Stimulated activated CD8-positive, alpha-beta memory T cell treated with anti-CD3 and anti-CD28 coated beads, Interleukin-7, amount 100 ng/mL, for 1 hour (primary cell): ENCODE measurements at places on chromosomes 11 and 22.

GRCh38 chr11:3914805-3915204 is 59.3 kb downstream of the STIM1 start:
- DNase-seq, result no peak

DNA sequence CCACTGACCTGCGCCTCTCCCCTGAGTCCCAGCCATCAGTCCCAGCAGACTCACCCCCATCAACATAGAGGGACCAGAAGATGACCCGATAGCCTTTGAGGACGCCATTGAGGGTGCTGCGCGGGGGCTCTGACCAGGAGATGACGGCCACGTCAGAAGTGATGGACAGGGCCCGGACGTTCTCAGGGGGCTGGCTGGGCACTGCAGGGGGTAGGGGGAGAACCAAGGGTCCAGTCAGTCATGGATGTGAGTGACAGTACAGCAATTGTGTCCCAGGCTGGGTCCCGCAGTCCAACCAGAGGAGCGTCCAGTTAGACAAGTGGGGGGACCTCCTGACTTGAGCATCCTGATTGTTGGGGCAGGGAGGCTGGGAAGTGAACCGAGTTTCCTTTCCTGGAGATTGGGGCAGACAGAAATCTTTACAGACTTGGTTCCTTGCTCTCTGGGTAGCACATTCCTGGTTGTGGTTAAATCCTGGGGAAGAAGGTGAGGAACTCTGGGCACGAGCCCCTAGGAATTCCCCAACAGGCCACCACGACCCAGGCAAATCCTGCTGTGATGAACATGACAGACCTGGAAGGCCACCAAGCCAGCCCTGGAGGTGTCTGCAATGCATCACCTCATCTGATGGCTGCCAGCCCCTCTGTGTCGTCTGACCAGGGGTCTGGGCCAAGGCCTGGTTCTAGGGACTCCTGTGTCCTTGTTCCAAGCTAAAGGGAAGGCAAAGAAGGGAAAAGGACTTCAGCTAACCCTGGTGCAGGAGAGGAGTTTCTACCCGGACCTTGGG is 133.9 kb downstream of the CEP164 start:
- no peak for DNase-seq

DNA sequence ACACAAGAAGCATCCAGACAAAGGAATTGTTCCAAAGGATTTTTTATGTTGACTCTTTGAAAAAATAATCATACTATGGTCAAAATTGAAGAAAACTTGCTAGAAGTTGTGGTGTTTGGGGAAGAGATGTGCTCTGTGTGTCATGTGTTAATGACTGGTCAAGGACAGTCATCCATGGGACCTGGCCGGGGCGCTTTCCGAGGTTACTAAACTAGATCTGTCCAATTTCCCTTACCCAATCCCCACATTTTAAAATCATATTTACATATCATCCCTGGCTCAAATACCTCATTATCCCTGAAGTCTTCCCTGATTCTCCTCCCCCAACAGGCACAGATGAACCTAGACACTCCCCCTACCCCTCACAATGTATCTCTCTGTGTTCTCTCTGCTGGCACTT is 289.4 kb downstream of the TENM4 start:
- no peak for DNase-seq

GRCh38 chr11:111205632-111206385 is 39.7 kb upstream of the POU2AF2 start:
- no peak for DNase-seq

- no peak for DNase-seq
These were observed 33.2 kb downstream of the TOLLIP start for GRCh38 chr11:1276041-1276790.

DNA sequence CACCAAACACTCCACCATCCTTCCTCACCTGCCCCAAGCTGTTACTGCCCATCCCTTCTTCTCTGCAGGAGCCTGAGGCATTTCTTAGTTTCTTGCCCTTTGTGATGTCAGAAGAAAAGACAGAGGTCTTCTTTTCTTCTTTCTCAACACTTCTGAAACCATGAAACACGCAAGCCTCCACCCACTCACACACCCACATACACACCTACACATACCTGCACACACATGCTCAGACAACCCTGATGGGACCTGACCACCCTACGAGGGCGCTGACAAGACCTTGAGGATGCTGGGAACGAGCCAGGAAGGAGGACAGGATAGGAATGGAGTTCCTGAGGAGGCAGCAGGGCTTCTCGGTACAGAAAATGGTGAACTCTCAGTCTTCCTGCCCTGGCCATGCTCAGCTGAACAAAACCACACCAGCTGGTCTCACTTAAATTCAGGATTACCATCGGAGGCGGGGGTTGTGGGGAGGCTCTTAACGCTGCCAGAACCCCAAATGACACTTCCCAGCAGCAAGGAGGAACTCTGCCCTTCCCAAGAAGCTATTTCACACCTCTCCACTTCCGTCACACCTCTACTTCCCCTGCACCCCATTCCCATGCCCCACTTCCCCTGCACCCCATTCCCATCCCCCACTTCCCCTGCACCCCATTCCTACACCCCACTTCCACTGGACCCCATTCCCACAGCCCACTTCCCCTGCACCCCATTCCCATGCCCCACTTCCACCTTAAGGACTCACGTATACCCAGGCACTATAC is 41.0 kb downstream of the CSF2RB start:
- no peak for DNase-seq

GRCh38 chr22:26851125-26851524 is 193.7 kb downstream of the MIAT start:
- DNase-seq, result no peak

DNA sequence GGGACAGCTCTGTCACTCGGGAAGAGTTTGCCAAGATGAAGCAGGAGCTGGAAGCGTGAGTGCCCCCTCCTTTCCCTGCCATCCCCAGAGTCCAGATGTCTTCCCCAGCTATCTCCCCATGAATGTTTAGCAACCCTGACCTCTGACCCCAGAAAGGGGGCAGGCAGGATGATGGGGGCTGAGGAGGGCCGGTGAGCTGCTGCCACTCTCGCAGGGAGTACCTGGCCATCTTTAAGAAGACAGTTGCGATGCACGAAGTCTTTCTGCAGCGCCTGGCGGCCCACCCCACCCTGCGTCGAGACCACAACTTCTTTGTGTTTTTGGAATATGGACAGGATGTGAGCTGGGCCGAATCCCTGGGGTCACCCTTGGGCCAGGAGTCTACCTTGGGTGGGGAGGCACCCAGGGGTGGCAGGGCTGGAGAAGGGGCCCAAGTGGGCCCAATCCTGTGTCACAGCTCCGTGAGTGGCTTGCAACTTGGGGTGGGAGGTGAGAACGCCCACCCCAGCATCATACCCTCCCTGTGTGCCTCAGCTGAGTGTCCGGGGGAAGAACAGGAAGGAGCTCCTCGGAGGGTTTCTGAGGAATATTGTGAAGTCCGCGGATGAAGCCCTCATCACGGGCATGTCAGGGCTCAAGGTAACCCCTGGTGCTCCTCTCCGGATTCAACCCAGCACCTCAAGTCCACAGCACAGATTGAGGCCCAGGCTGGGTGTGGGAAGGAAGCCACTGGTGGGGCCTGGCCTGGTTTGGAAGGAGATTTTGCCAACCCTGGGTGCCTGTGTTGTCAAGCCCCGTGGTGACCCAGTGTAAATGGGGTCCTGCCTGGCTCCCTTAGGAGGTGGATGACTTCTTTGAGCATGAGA is 7.5 kb downstream of the CFL1 start:
- DNase-seq, result no peak

DNA sequence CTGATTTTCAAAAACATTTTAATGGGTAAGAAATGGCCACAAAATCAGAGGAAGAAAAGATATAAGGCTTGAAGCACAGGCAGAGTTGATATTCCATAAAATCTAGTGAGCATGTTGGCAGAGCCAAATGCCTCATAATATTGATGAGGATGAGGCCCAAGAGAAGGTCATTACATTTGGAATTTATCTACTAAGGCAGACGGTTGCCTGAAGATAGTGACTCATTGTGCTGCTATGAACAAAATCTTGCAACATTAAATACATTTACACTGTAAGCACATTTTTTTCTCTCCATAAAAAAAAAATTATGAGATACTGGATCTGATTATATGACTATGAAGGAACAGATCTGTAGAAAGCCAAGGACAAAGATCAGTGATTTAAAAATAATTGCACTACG is 881.4 kb upstream of the CHORDC1 start:
- no peak for DNase-seq

DNA sequence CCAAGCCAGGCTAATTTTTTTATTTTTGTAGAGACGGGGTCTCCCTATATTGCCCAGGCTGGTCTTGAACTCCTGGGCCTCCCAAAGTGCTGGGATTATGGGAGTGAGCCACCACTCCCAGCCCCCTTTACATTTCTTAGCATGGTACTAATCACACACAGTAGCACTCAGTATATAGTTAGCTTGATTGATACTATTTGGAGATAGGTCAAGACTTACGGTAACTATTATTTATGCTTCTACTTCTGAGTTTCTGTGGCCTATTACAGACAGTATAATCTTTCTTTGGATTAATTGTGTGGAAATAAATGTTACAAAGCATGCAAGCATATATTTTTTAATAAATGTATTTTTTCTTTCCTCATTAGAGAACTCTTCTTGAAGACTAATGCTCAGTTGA is 192.2 kb downstream of the UVRAG start:
- DNase-seq, result no peak

GRCh38 chr11:7486781-7487140 is 1.5 kb downstream of the OLFML1 start:
- no peak for DNase-seq

DNA sequence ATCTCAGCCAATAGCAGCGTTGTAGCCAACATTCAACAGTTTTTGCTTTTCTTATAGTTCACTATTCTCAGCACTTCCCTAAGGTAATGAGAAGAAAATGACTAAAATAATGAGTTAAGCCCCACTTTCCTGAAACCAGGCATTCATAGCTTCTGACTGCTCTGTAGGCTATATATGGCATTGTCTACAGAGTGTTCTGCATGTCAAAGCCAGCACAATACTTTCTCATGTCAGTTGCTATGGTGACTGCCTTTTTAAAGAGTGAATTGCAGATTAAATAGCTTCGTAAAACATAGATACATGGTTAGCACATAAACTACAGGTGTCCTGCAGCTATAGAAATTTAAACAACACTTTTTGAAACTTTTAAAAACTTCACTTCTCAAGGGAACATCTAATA is 1256.1 kb upstream of the CNTN5 start:
- DNase-seq, result no peak

- DNase-seq, result no peak
These were observed 19.1 kb downstream of the SPECC1L start for GRCh38 chr22:24289741-24290163.

DNA sequence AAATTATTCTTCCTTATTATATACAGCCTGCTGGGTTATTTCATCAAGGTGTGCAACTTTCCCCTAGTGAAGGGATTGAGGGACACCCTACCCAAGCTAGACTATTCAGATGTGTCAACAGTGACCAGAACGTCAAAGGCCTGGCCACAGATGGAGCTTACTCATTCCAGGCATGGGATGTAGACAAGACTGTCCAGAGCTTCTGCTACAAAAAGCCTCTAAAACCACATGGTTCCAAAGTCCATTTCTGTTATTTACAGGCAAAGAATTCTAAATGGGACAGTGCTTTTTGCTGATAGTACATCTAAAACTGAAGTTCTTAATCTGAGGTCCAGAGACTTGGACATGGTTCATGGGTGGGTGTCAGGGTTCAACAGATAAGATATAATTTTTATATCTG is 9.7 kb upstream of the SMCO4 start:
- DNase-seq, result no peak

DNA sequence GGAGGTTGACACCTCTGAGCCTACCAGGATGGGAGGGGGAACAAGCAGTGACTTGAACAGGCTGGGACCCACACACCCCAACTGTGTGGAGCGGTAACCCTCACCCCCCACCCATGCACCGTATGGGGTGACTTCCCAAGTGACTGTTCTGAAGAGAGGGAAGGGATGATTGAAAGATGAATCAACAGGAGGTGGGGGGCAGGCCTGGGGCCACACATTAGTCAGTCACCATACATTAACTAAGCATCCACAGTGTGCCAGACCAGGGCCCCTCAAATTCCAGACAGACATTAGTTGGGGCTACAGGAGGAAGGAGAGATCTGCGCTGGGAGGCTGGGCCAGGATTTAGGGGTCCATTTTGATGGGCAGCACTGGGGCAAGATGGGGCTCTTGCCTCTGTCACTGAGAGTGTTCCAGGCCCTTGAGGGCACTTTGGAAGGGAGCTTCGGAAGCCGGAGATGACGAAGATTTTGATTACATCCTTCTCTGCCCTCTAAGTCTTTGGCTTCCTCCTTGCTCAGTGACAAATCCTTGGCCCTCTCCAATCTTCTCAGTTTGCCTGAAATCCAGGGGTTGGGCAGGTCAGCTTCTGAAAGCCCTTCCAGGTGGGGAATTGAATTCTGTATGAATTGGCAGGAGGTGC is 966 bp downstream of the SMTN start:
- DNase-seq, result no peak

DNA sequence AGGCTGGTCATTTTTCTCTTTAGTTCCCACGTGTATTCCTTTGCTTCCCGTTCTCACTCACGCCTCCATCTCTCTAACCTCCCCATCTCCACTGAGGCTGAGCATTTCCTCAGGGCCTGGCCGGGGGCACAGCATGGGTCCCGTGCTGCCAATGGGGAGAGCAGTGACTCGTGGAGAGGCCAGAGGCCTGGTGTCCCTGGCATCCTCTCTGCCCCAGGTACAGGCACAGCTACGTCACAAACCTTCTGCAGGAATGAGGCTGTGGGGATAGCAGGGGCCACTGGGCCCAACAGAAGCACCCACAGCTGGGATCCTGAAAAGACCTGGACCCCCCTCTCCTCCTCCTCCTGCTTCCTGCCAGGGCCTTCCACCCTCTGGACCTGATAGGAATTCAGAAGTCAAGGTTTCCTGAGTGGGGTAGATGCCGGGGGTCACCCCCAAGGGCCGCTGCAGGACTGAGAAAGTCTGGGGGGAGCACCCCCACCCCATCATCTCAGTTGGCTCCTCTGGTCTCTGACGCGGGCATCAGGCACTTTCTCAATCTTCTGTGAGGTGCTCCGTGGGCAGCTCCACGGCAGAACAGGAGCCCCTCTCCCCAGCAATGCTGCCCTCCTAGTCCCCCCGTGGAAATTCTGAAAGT is 11.8 kb downstream of the PNPLA5 start:
- DNase-seq, result no peak

- DNase-seq, result no peak
These were observed 48.8 kb downstream of the USP35 start for GRCh38 chr11:78237293-78238046.

- DNase-seq, result no peak
These were observed 21.6 kb downstream of the IMMP1L start for GRCh38 chr11:31487848-31488247.

DNA sequence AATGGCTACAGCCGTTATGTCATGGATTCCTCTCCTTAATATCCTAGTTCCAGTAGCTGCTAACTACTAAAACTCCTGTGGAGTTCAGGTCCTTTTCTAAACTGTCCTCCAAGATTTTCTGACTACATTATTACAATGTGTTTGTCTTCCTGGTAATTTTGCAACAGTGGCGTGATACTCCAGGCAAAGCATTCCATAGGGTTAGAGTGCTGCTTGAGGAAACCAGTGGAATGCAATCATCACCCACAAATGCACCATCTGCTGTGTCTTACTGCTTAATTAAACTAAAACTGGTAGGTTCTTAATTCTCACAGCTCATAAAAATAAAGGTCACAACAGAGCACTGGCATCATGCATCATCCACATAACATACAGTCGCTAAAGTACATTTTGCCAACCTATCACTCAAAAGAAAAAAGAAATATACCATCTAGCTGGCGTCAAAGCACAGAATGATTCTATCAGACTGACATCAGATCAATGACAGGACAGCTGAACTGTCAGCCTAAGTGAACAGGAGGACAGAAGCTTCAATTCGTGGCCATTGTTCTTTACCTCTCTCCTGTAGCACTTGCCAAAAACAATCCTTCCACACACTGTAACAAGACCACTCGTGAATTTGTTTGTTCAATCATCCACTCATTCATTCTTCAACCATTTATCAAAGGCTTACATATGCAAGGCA is 182.5 kb downstream of the CADM1 start:
- DNase-seq, result no peak
